ENCODE measurements at places on chromosomes 6 and 20.

DNA sequence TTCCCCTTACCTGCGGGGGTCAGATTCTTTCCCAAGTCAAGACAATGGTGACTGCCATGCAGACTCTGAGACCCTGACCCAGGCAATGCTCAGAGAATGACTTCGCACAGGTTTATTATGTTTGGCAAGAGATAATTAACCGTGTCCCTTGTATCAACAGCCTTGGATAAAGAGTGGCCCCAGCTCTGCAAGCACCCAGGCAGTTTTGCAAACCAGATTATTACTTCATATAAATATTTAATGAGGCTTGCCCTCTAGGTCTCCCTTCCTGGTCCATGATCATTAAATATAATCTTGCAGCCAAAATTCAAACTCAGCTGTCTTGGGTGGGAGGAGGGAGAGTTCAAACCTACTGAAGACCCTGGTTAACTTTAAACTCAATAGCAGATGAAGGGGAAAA lies 156.5 kb downstream of the ANKRD60 start:
- DNase-seq: no peak
- peaks cover 9% of the 10 kb centered on the region for H3K4me1 ChIP-seq
- H3K27me3 ChIP-seq: no peaks in the 10 kb centered on the region

- no peak overlapping the region for H3K4me3 ChIP-seq
- H3K27ac ChIP-seq: no peak overlapping the region
- no peaks in the 10 kb centered on the region for H3K36me3 ChIP-seq
- no peak for DNase-seq
- H3K27me3 ChIP-seq: no peaks in the 10 kb centered on the region
Measured at GRCh38 chr6:96611342-96611991, 48.5 kb downstream of the FHL5 start.

DNA sequence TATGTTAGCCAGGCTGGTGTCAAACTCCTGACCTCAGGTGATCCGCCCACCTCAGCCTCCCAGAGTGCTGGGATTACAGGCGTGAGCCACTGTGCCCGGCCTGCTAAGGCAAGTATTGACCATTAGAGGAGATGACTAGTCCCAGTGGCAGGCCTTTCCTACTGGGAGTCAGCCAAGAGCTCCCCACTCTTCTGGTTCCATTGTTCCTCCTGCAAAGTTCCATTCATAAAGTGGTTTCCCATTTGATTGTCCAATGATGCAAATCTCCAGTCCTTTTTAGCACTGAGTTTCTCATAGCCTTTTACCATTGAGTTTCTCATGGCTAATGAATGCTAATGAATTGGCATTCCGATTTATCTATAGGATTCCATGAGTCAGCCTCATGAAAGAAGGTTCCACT lies 148.3 kb upstream of the ESR1 start:
- no peak overlapping the region for H3K4me3 ChIP-seq
- no peak for DNase-seq
- H3K27me3 ChIP-seq: no peaks in the 10 kb centered on the region
- no peak overlapping the region for H3K27ac ChIP-seq
- H3K4me1 ChIP-seq: no peaks in the 10 kb centered on the region
- no peaks in the 10 kb centered on the region for H3K36me3 ChIP-seq

DNA sequence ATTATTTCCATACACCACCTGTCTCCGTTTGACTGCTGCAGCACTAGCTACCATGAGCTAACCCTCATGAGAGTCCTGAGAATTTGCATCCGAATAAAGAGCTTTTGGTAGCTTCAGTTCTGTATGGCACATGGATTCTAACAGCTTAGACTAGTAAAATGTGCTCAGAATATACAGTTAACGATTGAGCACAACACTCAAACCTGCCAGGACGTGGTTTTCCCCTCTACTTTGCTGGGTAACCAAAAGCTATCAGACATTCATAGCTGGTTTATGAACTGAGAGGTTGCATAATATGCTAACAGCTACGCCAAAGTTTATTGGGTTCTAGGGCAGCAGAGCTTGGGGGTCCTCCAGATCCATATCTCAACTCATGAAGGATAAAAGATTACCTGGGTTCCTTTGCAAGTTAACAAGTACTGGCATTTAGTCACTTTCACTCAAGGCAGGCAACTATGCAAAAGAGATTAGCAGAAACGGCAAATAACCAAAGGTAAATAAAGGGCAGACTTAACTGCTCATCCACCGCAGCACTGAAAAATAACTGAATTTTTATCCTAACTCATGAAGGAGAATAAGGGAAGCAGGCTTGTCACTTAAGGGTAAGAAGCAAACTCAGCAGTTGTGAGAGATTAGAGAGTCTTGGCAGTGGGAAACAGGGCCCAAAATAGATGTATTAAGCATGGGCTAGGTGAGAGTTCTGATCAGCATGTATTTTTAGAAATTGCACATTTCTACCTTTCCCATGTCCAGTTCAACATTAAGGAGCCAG lies 29.4 kb downstream of the NUDT3 start:
- no peaks in the 10 kb centered on the region for H3K36me3 ChIP-seq
- no peak overlapping the region for H3K27ac ChIP-seq
- peaks cover 16% of the 10 kb centered on the region for H3K4me1 ChIP-seq
- no peak for DNase-seq
- no peaks in the 10 kb centered on the region for H3K27me3 ChIP-seq
- H3K4me3 ChIP-seq: no peak overlapping the region

DNA sequence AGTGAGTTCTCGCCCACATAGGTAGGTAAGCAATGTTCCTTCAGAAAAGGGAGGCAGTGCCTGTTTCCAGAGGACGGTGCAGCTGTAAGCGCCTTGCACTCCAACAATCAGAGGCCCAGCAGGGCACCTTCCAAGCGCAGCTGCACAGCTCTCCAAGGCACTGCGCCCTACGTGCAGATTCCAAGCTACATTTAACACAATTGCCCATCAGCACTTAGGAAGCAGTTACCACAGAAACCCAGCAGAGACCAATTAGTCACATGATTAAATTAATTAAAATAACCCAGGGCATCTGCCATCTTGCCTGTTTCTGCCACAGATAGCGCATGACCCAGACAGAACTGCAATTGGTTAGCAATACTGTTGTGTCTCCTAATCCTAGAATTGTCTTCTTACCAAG lies 65.5 kb downstream of the SOBP start:
- no peaks in the 10 kb centered on the region for H3K4me1 ChIP-seq
- no peak overlapping the region for H3K27ac ChIP-seq
- no peaks in the 10 kb centered on the region for H3K27me3 ChIP-seq
- H3K4me3 ChIP-seq: no peak overlapping the region
- no peak for DNase-seq

DNA sequence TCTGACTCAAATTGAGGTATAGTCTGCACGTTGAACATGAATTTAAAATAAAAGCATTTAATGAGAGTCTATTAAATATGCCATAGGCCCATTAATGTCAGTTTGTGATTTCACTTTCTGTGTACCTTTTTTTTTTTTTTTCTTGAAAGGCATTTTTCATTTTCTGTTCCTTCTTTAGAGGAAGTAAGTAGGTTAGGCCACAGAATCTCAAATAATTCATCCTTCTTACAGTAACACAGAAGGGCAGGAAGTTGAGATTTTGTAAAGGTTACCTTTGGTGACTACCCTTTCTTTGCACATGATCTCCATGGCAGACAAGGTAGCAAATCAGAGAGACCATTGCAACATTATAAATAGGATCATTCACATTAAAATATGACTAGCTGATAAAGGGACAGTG lies 9.6 kb downstream of the L3MBTL3 start:
- DNase-seq: no peak
- no peaks in the 10 kb centered on the region for H3K27me3 ChIP-seq
- no peaks in the 10 kb centered on the region for H3K4me1 ChIP-seq
- no peak overlapping the region for H3K4me3 ChIP-seq
- no peak overlapping the region for H3K27ac ChIP-seq

- no peak for DNase-seq
- H3K27ac ChIP-seq: no peak overlapping the region
- H3K4me1 ChIP-seq: no peaks in the 10 kb centered on the region
Measured at GRCh38 chr6:112466373-112467151, 119.4 kb downstream of the RFPL4B start.

GRCh38 chr20:56752274-56752673 lies 123.2 kb downstream of the TFAP2C start:
- no peak overlapping the region for H3K27ac ChIP-seq
- no peak overlapping the region for H3K4me3 ChIP-seq
- H3K27me3 ChIP-seq: peaks cover 6% of the 10 kb centered on the region
- DNase-seq: no peak
- H3K36me3 ChIP-seq: no peaks in the 10 kb centered on the region

DNA sequence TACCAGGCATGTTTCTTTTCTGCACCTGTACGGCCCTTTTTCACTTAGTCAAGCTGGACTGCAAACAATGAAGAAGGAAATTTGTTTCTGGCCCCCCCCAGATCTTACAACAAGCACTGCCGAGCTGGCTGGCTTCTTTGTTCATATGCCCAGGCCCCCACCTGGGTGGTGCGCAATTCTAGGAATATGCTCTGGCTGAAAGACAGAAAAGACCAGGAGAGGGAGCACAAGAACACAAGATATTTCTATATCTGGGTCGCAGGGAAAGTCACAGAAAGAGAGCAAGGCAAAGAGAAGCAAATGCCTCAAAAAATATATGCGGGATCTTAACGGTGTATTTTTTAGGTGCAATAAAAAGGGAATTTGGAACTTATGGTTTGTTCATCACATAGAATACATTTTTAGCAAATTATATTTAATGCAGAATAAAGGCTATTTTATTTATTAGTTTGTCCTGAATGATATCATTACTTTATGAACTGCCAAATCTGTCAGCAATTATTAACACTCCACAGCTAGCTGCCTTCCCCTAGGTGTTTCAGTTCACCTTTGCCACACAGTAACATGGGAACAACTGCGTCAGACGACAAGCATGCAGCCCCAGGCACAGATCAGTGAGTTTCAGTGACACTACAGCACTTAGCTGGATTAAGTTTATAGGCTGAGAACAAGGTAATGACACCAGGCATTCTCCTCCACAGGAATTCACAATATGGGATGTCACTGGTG lies 76.5 kb downstream of the GJA10 start:
- H3K27ac ChIP-seq: no peak overlapping the region
- H3K36me3 ChIP-seq: no peaks in the 10 kb centered on the region
- peaks cover 8% of the 10 kb centered on the region for H3K4me1 ChIP-seq
- no peak for DNase-seq
- no peaks in the 10 kb centered on the region for H3K27me3 ChIP-seq
- no peak overlapping the region for H3K4me3 ChIP-seq

GRCh38 chr20:42134265-42135098 lies 516.3 kb upstream of the CHD6 start:
- H3K4me3 ChIP-seq: no peak overlapping the region
- H3K4me1 ChIP-seq: no peaks in the 10 kb centered on the region
- no peaks in the 10 kb centered on the region for H3K27me3 ChIP-seq
- no peak overlapping the region for H3K27ac ChIP-seq
- DNase-seq: no peak
- no peaks in the 10 kb centered on the region for H3K36me3 ChIP-seq

DNA sequence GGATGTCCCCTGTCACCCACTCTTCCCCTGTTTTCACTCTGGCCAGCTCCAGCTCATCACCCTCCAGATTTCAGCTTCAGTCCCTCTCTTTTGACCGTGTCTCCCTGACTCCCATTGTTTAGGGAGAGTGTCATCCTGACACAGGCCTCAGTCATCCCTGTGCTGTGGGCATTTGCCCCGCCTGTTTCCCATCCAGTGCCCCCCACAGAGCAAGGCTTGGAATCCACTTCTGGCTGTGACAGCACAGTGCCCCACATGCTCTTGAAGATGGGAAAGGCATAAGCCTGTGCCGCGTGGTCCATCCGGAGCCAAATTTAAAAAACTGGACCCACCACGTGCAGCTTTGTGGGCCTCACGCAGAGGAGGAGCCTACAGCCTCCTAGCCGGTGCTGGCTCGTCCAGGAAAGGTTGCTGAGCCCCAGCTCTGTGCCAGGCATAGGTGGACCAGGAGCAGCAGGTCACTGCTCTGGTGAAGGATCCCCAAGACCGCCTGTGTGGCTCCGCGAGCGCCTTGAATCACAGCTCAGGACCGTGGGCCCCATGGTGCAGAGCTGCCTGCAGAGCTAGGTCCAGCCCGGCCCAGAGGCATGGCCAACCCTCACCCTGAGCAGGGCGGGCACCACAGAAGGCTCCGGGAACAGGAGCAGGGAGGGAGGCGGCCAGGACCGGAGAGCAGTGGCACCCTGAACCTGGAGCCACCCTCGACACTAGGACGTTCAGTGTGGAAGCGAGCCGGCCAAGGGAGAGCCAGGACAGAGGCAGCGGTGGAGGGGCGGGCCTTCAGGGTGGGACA lies 172.8 kb downstream of the CDH4 start:
- H3K4me3 ChIP-seq: no peak overlapping the region
- H3K36me3 ChIP-seq: no peaks in the 10 kb centered on the region
- no peak for DNase-seq
- H3K27ac ChIP-seq: no peak overlapping the region

DNA sequence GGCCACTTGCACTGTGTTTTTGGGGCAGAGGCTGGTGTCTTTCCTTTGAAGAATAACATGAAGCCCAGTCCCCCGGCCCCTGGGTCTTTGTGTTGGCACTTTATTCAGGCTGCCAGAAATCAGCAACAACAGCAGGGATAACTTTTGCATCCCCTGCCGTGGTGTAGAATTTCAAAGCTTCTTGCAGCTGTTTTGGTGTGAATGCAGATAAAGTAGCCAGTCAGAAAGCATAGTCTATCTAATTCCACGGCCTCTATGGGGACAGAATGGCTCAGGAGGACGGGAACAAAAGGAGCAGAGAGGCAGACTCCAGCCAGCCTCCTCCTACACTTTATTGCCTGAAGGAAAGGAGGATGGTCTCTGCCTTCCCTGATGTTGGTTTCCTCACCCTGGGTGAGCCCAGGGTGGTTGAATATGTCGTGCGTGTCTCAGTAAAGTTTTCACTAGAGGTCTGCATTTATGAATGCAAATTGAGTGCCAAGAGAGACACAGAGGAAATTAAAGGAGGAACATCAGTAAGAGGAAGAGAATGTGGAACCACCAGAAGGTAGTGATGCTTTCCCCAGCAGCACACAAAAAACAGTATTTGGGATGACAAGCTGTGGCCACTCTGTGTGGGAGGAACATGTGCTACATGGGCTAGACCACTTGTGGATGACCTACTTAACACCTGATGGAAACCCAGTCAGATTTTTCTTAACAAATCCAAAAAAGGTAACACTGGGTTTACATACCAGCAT lies 125.9 kb upstream of the TRAF3IP2 start:
- no peak overlapping the region for H3K4me3 ChIP-seq
- H3K27ac ChIP-seq: no peak overlapping the region
- no peaks in the 10 kb centered on the region for H3K27me3 ChIP-seq
- H3K36me3 ChIP-seq: peaks cover 6% of the 10 kb centered on the region

Measured in suprapubic skin (tissue), 4 donors.